ENCODE measurements at places on chromosomes 11 and 22. TPM values are rescaled to one million over a fixed set of nuclear protein-coding genes. Genes with fewer than 3 reads are reported as not detected.

CDKN1C gene
- total RNA-seq = 10.9 TPM

BLID gene
- total RNA-seq = 20.0 TPM

SCT gene
- not detected for total RNA-seq

SCN2B gene
- total RNA-seq = not detected

AHNAK gene
- total RNA-seq = 720 TPM

Data from osteoblast (primary cell).